ENCODE measurements at places on chromosomes 6 and 20. TPM values are rescaled to one million over a fixed set of nuclear protein-coding genes. Genes with fewer than 3 reads are reported as not detected.

The MCM8 gene
- 38.4 TPM for total RNA-seq

The COX4I2 gene
- not detected for total RNA-seq

The ELOVL4 gene
- total RNA-seq = 0.56 TPM

- no peak for DNase-seq
- H3K4me1 ChIP-seq = no peaks in the 10 kb centered on the region
- H3K4me3 ChIP-seq = no peak overlapping the region
- no peak overlapping the region for H3K27ac ChIP-seq
Observed at GRCh38 chr20:18611492-18611891, 23.6 kb downstream of the DTD1 start.

DNA sequence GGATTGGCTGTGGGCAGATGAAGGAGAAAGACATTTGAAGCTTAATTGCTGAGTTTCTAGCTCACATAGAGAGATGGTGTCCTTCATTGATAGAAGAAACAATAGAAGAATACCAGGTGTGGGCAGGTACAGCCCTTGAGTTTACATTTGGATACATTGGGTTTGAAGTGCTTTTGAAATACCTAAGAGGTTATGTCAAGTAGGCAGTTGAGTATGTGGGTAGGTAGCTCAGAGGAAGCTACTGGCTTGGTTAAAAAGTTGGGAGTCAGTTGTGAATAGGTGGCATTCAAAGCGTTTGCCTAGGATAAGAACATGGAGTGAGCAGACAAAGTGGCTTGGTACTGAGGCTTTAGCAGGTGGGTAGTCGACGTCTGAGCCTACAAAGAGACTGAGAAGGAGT is 25.0 kb downstream of the NDUFAF5 start:
- H3K4me3 ChIP-seq = no peak overlapping the region
- H3K4me1 ChIP-seq = no peaks in the 10 kb centered on the region
- DNase-seq = no peak
- no peak overlapping the region for H3K27ac ChIP-seq
- H3K36me3 ChIP-seq = peaks cover 3% of the 10 kb centered on the region

DNA sequence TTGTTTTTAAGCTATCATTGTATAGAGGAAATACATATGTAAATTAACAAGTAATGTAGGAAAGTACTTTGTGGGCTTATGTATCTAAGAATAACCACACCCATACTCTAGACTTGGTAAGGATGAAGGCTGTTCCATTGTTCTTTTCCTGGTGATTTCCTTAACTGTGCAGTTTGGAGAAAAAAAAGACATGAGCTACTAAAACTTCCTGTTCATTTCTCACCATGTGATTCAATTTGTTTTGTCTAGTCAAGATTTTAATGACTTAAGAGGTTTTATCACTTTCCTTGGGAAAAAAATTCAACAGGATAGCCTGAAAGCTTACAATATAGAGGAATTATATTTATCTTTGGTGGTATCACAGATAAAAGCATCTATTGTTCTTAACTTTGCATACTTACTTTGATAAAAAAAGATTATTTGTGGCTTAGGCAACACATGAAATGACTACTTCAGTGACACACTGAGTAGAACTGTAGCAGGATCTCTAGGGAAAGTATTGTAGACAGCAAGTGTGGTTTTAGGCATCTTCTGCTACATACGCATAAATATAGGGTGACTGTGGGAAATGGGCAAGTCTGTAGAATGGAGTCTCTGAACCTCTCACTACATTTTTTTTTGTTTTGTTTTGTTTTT is 80.3 kb downstream of the GJA1 start:
- no peak overlapping the region for H3K4me3 ChIP-seq
- 0 out of 2 replicates have a peak, but pooled peaks cover under 1% of the 10 kb centered on the region for H3K4me1 ChIP-seq
- no peaks in the 10 kb centered on the region for H3K36me3 ChIP-seq
- DNase-seq = no peak

DNA sequence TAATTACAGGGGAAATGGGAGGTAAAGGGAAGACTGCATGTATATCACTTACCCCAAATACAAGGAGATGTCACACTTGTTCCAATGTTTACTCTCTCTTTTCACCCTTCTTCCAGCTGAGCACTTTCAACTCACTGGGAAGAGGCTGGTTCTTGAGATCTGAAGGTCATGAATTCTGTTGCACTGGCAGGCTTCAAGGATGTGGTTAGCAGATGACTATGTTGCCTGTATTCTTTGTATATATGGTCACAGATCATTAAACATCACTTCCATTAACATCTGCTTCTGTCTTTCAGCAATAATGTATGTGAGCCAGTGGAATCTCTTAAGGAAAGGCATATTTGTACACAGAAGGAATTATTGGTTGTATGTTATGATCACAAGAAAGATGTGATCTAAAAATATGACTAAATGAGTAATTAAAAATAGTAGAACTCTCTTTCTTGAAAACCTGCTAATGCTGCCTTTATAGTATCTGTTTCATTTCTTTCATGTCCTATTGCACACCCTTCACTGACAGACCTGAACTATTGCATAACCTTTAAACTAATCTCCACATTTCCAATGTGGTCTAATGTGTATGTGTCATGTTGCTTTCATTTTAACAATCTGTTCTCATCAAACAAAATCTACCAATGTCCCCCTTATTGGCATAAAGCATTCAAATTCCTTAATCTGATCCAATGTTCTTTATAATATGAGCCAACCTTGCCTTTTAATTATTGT is 131.4 kb upstream of the EPHA7 start:
- no peaks in the 10 kb centered on the region for H3K36me3 ChIP-seq
- no peaks in the 10 kb centered on the region for H3K4me1 ChIP-seq
- no peak overlapping the region for H3K27ac ChIP-seq
- no peak for DNase-seq

DNA sequence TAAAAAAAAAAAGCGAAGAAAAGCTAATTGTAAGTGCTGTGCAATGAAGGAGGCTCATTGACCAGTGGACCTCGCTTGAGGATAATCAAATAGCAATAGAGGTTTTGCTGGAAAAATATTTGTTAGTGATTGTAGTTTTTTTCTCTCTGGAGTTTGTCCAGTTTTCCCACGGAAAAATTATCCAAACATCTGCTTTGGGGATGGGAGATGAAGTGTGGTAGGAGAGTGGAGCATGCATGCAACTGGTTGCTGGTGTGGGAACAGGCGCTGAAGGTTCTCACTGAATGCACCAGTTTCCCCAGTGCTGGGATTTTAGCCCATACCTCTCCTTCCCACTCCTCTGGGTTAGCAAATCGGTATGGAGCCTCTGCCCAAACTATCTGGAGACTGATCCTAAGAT is 281.7 kb upstream of the TAB2 start:
- no peak overlapping the region for H3K27ac ChIP-seq
- no peaks in the 10 kb centered on the region for H3K27me3 ChIP-seq
- H3K36me3 ChIP-seq = no peaks in the 10 kb centered on the region

DNA sequence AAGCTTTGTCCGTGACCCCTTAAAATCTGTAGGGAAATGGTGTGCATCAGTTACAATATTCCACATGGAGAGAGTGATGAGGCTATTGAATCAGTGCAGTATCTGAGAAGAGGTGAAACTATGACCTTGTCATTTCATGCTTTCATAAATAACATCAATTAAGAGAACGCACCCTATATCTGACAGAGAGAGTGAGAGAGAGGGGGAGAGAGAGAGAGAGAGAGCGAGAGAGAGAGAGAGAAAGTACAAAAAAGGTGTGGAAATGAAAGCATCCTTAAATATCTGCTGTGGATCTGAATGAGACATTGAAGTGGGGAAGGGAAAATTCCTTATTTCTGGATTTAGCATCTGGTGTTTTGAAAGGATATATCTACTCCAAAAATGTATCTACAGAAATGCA is 12.4 kb downstream of the GSTA4 start:
- H3K36me3 ChIP-seq = peaks cover 1% of the 10 kb centered on the region
- no peak for DNase-seq
- no peak overlapping the region for H3K4me3 ChIP-seq
- H3K27me3 ChIP-seq = no peaks in the 10 kb centered on the region
- no peaks in the 10 kb centered on the region for H3K4me1 ChIP-seq

DNA sequence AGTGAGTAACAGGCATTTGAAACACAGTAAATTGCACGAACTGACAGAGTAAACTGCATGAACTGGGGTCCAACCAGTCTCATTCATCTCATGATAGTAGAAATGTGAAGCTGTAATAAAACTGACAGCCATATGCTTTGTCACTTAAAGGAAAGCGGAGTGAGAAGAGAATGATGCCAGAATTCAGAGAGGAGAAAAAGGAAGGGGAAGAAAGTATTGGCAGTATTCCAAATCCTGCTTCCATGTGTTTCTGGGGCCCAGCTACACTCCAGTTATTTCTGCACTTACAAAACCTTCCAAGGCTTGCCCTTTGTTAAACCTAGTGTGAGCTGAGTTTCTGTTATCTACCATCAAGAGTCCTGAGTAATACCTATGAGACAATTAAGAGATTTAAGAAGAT is 17.2 kb downstream of the SNX14 start:
- H3K36me3 ChIP-seq = no peaks in the 10 kb centered on the region
- DNase-seq = no peak
- H3K4me3 ChIP-seq = no peak overlapping the region

- no peaks in the 10 kb centered on the region for H3K4me1 ChIP-seq
- no peak for DNase-seq
- no peaks in the 10 kb centered on the region for H3K36me3 ChIP-seq
Observed at GRCh38 chr6:36904851-36905393, 19.2 kb downstream of the C6orf89 start.

GRCh38 chr20:33239418-33239817 is 3.6 kb downstream of the BPIFA1 start:
- peaks cover 2% of the 10 kb centered on the region for H3K27me3 ChIP-seq
- no peaks in the 10 kb centered on the region for H3K36me3 ChIP-seq
- no peaks in the 10 kb centered on the region for H3K4me1 ChIP-seq
- DNase-seq = no peak
- no peak overlapping the region for H3K27ac ChIP-seq

DNA sequence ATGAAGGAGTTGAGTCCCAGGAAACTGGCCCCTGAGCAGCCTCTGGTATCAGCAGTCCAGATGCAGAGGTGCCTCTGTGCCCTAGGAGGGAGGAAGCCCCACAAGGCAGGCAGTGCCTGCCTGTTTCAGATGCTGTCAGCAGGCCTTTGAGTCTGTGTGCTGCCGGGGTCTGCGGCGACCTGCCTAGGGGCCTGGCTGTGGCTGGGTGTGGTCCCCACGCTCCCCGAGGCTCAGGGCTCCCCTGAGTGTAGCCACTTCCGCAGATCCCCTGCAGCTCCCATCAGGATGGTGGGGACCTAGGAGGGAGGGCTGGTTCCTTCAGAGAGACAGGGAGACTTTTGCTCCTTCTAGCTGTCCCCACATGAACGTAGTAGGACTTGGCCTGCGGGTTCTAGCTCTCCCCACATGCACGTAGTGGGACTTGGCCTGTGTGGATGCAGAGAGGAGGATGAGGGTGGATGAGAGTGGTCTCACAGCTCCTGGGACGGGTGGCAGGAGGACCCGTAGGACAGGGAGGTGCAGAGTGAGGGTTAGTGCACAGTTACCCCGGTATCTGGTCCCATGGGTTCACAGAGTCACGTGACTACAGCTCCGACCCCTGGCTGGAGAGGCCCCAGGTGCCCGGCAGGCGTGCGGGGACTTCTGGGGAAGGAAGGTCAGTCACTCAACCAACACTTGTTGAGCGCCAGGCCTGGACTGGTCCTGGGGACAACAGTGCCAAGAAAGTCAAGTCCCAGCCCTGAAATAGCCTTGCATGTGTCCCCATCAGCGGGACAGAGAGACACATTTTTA is 41.0 kb downstream of the CDH4 start:
- no peak overlapping the region for H3K4me3 ChIP-seq
- no peak overlapping the region for H3K27ac ChIP-seq
- no peaks in the 10 kb centered on the region for H3K27me3 ChIP-seq
- no peak for DNase-seq

- H3K4me3 ChIP-seq = no peak overlapping the region
- DNase-seq = no peak
- no peaks in the 10 kb centered on the region for H3K4me1 ChIP-seq
- H3K36me3 ChIP-seq = no peaks in the 10 kb centered on the region
Observed at GRCh38 chr6:82196161-82196560, 51.4 kb downstream of the IBTK start.

DNA sequence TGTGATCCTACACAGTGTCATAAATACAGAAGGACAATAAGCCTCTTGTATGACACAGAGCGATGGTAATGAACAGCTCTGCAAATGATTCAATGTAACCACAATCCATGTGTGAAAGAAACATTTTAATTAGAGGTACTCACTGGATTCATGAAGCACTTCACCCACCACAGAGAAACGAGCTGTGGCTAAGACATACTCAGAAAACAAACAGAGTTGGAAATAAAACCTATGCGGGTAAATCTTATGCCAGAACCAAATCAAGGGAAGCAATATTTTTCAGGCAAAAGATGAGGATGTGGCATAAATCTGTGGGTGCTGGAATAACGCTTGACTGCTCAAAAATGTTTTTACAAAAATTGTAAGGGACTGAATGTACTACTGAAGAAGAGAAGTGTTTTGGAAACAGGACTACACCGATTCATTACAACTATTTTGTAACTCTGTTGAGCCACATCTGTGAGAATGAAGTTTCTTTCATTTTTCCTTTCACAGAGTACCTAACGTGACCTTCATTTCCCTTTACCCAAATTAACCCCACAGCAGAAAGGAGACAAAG is 112.1 kb downstream of the WDR27 start:
- H3K4me3 ChIP-seq = no peak overlapping the region
- H3K36me3 ChIP-seq = 0 out of 2 replicates have a peak, but pooled peaks cover 1% of the 10 kb centered on the region
- no peak for DNase-seq
- no peaks in the 10 kb centered on the region for H3K4me1 ChIP-seq
